Stimulated activated naive CD4-positive, alpha-beta T cell treated with Interleukin-2 at 50 U/mL for 16 hours (primary cell): ENCODE measurements at places on chromosomes 7 and 10.

GRCh38 chr10:78729800-78730199 is 339.0 kb upstream of the ZMIZ1 start:
- DNase-seq, result no peak

DNA sequence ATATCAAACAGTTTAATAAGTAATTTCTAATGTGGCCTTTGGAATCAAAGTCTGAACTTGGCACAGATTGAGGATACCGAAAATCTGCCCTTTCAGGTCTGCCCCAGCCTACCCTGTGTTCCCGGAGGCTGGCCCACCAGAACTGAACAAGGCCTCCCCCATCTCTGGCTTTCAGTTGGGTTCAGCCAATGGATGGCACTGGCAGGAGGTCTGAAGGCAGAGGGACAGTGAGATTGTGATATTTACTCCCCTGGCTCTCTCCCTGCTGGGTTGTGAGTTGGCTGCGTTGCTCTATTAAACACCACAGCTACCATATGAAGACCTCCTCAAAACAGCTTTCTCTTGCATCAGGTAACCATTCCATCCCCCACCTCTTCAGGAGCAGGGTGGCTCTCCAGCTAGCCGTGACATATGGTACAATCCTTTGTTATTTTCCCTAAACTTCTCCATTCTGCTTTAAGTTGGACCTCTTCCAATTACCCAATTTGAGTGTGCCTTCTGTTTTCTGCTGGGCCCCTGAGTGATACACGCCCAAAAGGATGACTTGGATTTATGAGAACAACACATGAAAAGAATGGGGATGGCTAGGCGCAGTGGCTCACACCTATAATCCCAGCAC is 28.1 kb downstream of the DNMBP start:
- DNase-seq, result no peak

GRCh38 chr10:16909271-16909767 is 92.1 kb upstream of the RSU1 start:
- DNase-seq, result no peak

DNA sequence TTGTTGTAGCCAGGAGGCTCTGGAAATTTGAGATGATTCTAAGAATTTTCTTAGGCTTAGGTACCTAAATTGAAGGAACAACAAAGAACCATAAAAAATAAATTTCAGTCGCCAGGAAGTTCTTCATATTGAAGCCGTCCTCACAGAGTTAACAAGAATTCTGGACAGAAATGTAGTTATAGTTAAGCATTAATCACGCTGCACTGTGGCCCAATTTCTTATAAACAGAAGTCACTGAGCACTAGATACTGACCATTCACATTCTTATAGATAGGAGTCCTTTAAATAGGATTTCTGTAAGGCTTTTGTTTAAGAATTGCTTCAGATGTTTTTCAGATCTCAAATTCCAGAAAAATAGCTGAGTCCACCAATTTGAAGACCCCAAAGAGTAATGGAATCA is 256.2 kb upstream of the PITRM1 start:
- DNase-seq, result no peak

DNA sequence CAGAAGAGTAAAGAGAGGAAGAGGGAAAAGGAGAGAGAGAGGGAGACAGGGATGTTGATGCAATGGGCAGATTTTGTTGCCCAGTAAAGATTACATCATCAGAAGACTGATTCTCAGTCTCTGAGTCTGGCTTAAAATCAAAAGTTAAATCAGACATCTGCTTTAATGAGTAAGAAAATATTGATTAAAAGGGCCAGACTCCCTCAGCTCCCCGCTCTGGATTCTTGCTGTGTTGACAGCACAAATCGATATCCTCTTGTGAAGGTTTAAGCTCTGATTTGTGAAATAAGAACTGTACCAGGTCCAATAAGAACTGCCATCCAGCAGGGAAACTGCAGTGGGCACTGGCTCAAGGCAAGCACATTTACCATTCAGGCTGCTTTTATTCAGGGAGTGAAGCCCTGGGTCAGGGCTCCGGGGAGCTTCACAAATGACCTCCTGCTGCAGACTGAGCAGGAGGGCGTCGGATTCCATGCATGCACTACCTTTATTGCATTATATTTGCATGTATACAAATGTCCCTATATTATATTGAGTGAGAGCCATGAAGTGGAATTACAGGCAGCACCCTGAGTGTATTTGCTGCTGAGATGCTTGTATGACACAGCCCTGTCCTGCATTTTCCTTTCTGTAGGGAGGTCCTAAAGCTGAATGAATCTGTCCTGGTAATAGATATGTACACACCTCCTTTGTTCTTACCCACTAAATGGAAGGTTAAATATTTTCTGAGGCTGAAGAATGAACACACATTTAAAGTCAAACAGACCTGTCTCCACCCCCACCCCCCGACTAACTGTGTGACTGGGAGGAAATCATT is 401.5 kb downstream of the REEP3 start:
- no peak for DNase-seq

- no peak for DNase-seq
Observed at GRCh38 chr7:20402747-20403230, 72.1 kb downstream of the ITGB8 start.

GRCh38 chr7:18610331-18610948 is 114.9 kb downstream of the HDAC9 start:
- DNase-seq, result no peak

DNA sequence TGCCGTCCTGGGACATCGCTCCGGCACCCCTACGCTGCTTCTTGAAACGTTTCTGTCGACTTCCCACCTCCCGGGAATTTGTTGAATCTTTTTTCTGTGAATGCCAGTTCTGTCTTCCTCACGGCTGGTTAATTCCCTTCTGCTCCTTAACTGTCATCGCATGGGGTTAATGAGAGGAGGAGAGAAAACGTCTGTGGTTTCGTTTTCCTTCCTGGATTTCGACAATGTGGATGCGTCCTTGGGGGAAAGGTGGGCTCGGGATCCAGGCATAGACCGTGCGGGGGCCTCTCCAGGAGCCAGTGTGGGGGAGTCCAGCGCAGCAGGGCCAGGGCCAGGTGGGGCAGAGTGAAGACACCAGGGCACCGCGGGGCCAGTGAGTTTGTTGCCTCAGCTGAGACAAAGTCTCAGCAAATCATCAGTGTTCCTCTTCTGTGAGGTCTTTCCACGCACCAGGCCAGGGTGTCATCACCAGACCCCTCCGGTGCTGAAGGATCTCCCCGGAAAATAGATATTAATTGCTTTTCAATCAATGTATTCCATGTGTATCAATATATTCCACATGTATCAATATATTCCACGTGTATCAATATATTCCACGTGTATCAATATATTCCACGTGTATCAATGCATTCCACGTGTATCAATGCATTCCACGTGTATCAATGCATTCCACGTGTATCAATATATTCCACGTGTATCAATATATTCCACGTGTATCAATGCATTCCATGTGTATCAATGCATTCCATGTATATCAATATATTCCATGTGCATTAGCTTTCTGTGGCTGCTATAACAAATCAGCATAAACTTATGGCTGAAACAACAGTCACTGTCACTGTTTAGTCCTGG is 33.7 kb upstream of the CFAP46 start:
- DNase-seq, result no peak

- DNase-seq, result no peak
Observed at GRCh38 chr10:52818019-52818418, 45.4 kb upstream of the MBL2 start.
